ENCODE measurements at places on chromosomes 1 and 21. TPM values are rescaled to one million over a fixed set of nuclear protein-coding genes. Genes with fewer than 3 reads are reported as not detected.

DNA sequence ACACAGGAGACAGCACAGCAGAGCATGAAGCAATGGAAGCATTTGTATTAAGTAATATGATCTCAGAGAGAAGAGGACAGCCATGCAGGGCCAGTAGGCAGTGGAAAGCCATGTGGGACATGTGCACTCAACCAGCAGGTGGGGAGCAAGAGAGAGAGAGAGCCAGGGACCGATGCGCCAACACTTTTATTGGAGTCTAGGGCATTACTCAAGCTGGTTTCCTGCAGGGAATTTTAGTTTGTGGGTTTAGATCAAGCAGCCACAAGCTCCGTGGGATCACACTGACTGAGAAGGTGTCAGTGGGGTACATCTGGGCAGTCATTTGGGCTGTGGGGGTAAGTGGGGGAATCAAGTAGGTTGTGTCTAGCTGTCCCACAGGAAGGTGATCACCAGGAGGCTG, 137.1 kb downstream of the PCBP3 start:
- no peak for DNase-seq

DNA sequence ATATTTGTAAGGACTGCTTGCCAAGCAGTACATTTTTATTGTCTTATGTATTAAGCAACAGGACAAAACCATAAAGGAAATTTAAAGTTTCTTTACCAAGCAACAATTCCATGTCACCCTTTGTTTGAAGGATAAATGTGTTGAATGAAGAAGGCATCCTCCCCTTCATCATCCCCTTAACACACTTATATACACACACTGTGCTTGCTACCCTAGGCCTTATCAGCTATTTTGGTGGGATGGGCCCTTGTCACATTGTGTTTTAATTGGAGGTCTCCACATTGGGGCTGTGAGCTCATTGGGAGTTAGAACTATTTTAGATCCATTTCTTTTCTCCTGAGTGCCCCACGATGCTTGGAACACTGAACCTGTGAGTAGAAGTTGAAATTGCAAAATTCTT, 1.9 kb downstream of the VANGL1 start:
- no peak for DNase-seq

GRCh38 chr21:14918527-14918926, 146.3 kb downstream of the NRIP1 start:
- DNase-seq: no peak

GRCh38 chr1:18922319-18922726, 20.0 kb upstream of the ALDH4A1 start:
- DNase-seq: peak; percentile 83

DNA sequence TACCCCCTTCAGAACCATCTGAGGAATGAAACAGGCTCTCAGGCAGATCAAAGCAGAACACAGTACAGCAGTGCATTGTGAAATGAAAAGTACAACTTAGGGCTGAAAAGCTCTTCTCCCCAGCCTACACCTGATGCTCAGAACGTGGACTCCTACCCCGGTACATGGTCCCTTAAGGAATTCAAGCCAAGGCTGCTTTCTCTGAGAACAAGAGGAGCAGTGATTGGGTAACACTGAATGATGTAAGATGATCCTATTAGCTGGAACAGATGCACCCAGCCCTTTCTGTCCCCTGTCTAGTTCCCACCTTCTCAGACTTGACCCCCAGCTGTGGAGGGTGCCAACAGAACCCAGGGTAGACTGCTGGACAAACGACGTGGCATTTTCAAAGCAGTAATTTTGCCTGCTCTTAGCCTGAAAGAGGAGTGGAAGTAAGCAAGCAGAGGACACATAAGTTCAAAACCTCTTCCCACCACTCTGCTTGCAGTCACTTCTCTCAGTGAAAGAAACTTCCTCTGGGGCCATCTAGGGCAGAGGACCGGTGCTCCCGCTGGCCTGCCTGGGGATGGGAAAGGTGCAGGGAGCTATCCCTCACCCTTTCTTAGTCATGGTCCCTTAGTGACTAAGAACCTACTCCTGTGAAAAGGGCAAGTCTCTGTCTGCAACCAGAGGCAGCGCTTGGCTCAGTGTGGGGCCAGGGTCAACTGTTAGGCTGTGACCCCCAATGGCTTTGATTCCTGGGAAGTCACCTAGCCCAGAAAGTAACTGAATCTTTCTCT, 72.7 kb downstream of the TRABD2B start:
- DNase-seq: no peak

- DNase-seq: no peak
Measured at GRCh38 chr21:33886321-33886720, 29.3 kb downstream of the ATP5PO start.

- no peak for DNase-seq
Measured at GRCh38 chr21:42009018-42009830, 936 bp downstream of the ZBTB21 start.

GRCh38 chr1:189783456-189783855, 694.2 kb downstream of the BRINP3 start:
- DNase-seq: no peak

- no peak for DNase-seq
Measured at GRCh38 chr1:2575801-2576663, 10.5 kb upstream of the PRXL2B start.

DNA sequence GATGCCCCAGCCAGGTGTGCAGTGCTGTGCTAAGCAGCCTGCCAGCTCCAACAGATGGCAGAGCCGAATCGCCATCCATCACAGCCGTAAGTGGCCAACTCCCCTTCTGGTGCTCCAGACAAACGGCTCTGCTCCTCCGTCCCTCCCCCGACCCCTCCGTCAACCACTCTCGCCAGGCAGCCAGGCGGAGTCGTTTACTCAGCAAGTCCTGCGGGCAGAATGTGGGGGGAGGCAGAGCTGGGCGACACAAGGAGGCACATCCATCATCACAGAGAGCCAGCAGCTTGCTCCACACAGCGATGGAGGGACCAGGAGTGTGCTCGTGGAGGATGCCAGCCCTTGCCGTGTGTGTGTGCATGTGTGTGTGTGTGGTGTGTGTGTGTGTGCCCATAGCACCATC, 206.6 kb upstream of the GRIK3 start:
- DNase-seq: no peak

DNA sequence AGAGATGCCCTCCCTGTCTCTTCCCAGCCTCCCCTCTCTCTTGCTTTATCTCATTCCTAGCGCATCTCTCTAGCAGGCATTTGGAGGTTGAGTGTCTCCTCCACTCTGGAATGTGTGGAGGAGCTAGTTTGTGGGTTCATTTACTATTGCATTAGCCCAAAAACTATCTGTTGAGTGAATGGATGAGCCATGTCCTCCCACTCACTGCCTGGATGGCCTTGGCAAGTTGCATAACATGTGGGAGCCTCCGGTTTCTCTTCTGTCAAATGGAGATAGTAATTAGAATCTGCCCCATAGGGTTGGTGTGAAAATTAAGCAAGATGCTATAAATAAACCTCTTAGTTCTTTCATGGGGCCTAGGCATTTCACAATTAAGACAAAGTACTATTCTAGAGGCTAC, 181.8 kb downstream of the KAZN start:
- no peak for DNase-seq

DNA sequence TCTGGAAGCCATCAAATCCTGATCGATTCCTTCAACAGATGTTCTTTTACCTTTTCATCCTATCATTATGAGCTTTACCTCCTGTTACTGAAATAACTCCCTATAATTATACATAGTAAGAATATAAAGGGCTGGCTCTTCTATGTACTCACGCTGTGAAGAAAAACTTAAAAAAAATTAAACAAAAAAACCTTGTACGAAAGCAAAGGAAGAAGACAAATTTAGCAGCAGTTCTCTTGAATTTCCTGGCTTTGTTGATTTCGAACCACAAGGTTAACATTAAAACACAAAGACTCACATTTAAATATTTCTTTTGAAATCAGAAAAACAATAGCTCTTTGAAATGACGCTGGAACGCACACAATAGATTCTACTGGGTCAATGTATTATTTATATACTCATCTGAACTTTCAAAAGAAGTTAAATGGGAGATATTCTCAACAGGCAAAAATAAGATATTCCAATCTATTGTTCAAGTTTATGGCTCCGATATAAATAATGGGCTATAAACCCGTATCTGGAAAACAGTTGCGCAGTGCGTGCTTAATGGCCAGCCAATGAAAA, 13.6 kb upstream of the SPEN start:
- no peak for DNase-seq

GRCh38 chr1:53942127-53942957, 3.2 kb downstream of the IFT25 start:
- DNase-seq: no peak

The KRTAP21-2 gene
- not detected for total RNA-seq

The TRIM33 gene
- 85.6 TPM for total RNA-seq

The DIRAS3 gene
- total RNA-seq: 0.94 TPM

The NCAM2 gene
- total RNA-seq: 82.8 TPM

The ATF6 gene
- total RNA-seq: 31.0 TPM

Data from occipital lobe (tissue), 3 donors.